ENCODE measurements at places on chromosomes 5 and 9.
A peak's percentile ranks its signal among the peaks of the same experiment; 100 is the strongest.

GRCh38 chr5:62920856-62921255 is 342.2 kb downstream of the LRRC70 start:
- DNase-seq = no peak

DNA sequence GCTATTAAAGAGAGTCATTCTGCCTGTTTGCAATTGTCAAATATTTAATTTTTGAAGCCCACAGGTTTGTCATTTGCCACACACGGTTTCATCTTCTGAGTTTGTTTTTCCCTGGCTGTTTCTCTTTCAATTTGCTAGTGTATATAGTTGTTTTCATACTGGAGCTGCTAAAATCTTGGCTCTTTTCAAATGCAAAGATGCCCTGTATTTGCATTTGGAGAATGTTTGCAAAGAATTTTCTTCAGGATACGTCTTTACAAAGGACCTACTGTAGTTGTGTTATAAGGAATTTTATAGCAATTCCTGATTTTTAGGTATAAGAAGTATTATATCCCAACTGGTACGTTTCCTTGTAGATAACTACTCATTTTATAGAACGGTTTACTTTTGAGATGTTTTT is 48.0 kb downstream of the IZUMO3 start:
- no peak for DNase-seq

DNA sequence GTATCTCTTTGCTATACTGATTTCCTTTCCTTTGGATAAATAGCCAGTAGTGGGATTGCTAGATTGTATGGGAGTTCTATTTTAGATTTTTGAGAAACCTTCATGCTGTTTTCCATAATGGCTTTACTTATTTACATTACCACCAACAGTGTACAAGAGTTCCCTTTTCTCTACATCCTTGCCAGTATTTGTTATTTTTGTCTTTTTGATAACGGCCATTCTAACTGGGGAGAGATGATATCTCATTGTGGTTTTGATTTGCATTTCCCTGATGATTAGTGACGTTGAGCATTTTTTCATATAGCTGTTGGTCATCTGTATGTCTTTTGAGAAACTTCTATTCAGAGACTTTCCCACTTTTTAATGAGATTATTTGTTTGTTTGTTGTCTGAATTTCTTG is 25.8 kb downstream of the NADK2 start:
- no peak for DNase-seq

DNA sequence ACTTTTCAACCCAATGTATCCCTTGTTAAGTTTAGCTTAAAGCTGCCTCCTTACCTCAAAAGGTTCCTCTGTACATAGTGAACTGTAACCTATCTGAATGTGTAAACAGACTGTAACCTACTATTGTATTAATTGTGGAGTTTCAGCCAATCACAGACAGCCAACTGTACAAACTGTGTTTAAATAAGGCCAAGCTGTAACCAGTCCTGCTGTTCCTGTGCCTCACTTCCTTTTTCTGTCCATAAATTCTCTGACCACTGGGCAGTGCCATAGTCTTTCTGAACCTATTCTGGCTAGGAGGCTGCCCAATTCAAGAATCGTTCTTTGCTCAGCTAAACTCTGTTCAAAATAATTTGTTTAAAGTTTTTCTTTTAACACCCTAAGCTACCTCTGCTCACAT is 74.7 kb upstream of the DAPK1 start:
- no peak for DNase-seq

- no peak for DNase-seq
Measured at GRCh38 chr5:57662991-57663390, 180.4 kb upstream of the ACTBL2 start.

- DNase-seq = peak; percentile 53
Measured at GRCh38 chr5:11385901-11386293, 518.3 kb downstream of the CTNND2 start.

- no peak for DNase-seq
Measured at GRCh38 chr9:87793292-87793691, 67.4 kb downstream of the CTSL start.

DNA sequence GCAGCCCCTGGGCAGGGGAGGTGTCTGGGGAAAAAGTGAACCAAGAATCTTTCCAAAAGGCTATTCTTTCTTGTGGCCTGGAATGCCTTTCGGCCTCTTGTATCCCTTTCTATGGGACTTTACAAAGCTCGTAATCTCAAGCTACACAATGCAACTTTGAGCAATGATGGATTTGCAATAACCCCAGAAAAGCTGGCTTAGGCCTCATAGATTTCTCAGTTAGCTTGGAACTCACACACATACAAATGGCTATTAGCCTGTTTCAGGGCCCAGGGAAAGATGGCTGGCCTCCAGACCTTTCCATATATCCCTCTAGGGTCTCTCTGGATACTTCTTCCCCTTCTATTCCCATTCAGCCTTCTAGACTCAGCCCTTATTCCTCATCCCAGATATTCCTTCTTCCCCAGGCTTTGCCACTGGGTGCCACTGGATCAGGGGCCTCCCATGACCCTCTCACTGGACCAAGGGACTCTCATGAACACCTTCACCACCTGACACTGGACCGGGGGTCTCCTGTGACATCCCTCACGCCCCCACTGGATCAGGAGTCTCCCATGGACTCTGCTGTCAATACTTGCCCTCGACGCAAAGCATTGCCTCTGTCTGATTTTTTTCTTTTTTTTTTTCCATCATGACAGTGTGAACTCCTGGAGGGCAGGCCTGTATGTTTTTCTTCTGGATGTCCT is 59.5 kb downstream of the RAD23B start:
- DNase-seq = no peak

DNA sequence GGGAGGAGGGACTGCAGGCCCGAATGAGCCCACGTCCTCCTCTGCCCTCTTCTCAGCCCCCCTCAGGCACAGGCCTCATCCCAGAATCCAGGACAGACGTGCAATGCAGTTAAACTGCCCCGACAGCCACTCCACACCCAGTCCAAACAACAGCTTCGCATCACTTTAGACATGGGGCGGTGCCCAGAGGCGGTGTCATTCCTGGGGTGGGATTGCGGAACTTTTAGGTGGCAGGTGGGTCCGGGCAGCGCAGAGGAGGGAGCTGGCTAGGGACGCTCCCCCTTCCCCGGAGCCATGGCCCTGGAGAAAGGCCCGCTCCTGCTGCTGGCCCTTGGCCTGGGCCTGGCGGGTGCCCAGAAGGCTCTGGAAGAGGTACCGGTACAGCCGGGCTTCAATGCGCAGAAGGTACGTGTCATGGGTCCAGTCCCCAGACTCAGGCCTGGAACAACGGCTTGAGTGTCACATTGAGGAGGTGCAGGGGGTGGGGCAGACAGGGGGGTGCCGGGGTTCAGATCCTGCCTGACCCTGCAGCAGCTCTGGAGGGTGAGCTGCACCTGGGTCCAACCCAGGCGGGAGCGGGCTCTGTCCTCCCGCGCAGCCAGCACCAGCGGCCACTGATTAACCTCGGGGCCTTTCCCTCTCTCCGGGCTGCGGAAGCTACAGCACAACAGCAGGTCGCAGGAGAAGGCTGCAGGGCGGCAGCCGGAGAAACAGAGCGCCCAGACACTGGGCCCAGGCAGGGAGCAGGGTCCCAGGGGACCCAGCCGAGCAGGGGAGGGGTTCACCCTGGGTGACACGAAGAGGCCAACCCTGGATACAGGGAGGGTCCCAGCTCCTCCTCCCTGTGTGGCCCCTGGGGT is 25.2 kb downstream of the GLT6D1 start:
- peak; percentile 47 for DNase-seq

GRCh38 chr5:158754018-158754514 is 345.6 kb downstream of the EBF1 start:
- no peak for DNase-seq

GRCh38 chr9:98271479-98271878 is 16.0 kb upstream of the TBC1D2 start:
- no peak for DNase-seq

- DNase-seq = no peak
Measured at GRCh38 chr5:138833726-138834480, 41.2 kb downstream of the LRRTM2 start.

DNA sequence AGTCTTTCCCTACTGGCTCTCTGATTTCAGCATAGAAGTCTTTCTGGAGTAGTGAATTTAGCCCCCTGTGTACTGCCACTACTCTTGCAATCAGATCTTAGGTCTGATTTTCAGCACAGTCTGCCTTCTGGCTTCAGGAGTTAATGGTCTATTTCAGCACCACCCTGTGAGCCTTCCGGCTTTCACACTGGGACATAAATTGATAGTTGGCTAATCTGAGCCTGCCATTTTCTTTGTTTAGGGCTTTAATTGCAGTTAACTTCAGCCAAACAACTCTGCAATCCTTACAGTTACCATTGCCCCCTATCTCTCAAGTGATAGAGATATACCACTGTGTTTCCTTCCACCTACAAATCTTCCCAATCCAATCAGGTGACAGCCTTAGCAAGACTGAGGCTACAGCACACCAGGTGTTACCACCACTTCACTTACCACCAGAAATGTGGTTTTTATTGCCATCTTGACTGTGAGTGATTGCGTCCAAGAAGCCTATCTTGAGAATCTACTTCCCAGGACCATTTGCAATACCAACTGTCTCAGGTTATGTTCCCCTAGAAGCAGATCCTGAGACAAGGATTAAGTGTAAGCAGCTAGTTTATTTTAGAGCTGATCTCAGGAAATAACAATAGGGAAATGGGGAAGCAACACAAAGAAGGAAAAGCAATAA is 51.9 kb upstream of the NEK6 start:
- no peak for DNase-seq

DNA sequence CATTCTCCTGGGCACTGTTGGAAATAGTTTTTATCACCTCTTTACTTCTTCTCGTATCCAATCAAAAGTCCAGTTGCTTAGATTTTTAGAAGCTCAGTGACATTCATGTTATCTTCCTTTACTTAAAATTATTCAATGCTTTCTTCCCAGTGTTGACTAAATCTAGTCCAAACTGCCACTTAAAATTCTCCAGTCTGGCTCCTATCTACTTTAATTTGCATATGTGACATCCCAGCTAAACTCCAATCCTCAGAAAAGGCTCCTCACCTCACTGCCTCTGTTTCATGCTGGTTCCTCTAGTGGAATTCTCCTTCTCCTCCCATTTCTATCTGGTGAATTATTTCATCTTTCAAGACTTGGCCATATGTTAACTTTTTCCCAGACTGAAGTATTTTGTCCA is 1238.7 kb upstream of the WWC1 start:
- DNase-seq = no peak

DNA sequence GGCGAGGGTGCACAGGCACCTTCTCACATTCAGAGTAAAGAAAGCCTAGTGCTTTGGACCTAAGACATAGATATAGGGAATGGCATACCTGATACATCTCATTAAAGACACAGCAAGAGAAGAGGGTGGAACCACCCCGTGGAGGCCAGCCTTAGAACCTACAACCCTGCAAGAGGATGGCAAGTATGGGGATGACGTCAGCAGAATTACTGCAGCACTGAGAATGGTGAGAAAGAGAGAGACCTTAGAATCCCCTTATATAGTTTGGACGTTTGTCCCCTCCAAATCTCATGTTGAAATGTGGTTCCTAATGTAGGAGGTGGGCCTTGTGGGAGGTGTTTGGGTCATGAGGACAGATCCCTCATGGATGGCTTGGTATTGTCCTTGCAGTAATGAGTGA is 28.2 kb upstream of the ADCY2 start:
- no peak for DNase-seq

DNA sequence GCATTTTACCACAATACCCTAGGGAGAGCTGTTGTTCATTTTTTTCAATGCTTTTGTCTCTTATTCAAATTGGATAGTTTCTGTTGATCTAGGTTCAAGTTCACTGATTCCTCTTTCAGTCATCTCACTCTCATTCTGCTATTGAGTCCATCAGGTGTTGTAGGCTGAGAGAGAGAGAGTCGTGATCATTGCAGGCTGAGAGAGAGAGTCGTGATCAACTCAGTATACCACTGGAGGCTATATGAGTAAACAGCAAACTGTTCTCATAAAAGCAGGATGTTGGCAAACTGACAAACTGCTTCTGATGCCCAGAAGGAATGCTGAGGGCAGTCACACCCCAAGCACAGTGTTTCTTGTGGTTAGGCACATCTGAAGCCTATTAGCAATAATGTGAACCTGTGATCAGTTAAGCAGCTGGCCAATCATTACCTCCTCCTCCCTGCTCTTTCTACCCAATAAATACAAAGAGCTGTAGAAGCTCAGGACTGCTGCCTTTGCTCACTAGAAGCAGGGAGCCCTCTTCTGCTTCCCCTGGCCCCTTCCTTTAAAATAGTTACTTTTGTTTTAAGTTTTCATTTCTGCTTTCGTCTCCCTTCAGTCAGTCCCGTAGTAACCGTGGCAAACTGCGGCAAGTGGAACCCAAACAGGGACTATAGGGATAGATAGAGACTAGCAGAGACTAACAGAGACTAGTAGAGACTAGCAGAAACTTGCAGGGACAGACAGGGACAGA is 476.1 kb upstream of the ACO1 start:
- DNase-seq = no peak

DNA sequence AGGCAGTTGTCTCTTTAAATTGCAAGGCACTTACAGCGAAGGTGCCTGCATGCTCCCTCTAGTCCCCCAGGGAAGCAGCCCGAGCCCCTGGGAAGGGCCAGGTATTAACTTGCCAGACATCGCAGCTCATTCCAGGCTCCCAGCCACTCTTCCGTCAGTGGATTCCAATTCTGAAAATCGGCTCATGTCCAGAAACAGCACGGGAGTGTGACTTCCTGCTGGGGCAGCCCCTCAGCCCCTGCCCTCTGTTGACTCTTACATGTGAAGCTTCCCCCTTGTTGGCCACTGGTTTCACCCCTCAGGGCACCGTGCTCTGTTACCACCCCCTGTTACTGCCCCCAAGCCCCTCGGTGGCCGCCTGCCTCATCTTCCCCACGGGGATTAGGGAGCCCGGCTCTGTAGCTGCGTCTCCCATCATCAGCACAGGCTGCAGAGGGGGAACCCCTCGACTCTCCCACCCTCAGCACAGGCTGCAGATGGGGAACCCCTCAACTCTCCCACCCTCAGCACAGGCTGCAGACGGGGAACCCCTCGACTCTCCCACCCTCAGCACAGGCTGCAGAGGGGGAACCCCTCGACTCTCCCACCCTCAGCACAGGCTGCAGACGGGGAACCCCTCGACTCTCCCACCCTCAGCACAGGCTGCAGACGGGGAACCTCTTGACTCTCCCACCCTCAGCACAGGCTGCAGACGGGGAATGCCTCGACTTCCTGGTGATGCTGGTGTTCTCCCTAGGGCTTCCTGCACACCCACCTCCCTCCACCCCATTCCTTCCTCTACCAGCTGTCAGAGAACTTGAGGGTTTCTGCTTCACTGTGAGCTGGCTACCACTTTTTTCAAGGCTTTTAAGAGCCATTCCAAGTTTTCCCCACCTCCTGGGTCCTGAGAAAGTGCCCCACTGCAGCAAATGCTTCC is 11.1 kb upstream of the CACNA1B start:
- DNase-seq = no peak

DNA sequence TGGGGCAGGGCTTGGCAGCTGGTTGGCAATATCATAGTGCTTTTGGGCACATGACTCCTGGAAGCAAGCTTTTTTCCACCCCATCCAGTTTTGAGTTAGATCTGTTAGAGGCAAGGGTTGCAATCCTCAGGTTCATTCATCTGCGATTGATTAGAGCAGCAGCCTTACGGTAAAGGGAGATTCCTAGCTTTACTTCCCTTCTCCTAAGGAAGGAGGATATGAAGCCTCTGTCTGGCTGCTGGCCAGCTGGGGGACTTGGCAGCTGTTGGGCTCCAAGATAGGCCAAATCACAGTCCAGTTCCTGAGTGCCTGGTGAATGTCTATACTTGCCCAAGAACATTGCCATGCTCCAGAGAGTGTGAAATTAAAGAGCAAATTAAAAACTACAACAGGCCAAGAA is 113.4 kb upstream of the CCNH start:
- no peak for DNase-seq

Data from iPS-NIHi11 (cell line).